ENCODE measurements at places on chromosomes 4 and X.

GRCh38 chr4:74258963-74259362, 49.3 kb upstream of the EPGN start:
- DNase-seq, result no peak

DNA sequence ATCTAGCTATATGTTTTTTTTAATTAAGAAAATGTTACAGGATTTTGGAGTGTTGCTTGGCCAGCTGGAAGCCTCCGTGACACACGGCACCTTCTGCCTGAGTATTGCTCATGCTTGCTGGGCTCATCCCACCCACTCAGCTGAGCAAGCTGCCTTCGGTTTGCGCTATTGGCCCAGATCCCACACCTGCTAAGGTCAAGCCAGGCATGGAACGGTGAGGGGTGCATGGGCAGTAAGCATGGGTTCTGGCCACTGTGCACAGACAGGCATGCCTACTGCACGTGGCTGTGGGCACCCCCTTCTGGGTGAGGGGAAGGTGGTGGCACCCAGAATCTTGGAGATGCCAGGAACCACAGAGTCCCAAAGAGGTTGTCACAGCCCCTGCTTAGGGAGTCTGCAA, 1178.4 kb upstream of the PCDH7 start:
- no peak for DNase-seq

DNA sequence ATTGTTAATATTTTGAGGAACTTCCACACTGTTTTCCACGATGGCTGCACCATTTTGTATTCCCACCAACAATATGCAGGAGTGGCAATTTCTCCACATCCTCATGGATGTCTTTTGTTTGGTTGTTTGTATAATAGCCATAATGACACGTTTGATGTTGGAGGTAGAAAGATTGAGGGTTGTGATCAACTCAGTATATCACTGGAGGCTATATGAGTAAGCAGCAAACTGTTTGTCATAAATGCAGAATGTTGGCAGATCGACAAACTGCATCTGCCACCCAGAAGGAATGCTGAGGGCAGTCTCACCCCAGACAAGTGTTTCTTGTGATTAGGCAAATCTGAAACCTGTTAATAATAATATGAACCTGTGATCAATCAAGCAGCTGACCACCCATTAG, 243.9 kb upstream of the WDFY3 start:
- no peak for DNase-seq

- DNase-seq, result no peak
Observed at GRCh38 chr4:111323916-111324315, 701.0 kb upstream of the PITX2 start.

DNA sequence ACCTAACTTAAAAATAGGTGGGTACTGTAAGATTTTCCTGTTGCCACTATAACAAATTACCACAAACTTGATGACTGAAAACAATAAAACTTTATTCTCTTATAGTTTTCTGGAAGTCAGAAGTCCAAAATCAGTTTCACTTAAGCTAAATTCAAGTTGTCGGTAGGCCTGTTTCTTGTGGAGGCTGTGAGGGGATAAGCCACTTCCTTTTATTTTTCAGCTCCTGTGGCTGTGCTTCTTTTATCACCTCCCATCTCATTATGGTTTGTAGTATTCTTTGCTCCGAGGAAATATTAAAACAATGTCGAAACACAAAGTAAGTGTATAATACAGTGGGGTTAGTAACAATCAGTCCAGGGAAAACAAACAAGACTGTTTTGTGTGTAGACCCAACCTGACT, 610.5 kb upstream of the TECRL start:
- DNase-seq, result no peak

DNA sequence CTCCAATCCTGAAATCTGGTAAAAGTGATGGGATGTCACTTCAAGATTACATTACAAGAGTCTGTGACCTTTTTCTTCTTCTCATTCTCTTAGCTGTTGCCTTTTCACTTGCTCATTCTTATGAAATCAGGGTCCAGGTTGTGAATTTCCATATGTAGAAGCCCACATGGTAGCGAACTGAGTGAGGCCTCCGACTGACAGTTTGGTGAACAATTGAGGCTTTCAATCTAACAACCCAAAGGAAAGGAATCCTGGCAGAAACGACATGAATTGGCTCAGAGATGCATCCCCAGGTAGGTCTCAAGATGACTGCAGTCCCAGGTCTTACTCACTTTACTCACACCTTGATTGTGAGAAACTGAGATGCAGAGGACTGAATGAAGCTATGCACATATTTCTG, 203.4 kb upstream of the FAT4 start:
- DNase-seq, result no peak

DNA sequence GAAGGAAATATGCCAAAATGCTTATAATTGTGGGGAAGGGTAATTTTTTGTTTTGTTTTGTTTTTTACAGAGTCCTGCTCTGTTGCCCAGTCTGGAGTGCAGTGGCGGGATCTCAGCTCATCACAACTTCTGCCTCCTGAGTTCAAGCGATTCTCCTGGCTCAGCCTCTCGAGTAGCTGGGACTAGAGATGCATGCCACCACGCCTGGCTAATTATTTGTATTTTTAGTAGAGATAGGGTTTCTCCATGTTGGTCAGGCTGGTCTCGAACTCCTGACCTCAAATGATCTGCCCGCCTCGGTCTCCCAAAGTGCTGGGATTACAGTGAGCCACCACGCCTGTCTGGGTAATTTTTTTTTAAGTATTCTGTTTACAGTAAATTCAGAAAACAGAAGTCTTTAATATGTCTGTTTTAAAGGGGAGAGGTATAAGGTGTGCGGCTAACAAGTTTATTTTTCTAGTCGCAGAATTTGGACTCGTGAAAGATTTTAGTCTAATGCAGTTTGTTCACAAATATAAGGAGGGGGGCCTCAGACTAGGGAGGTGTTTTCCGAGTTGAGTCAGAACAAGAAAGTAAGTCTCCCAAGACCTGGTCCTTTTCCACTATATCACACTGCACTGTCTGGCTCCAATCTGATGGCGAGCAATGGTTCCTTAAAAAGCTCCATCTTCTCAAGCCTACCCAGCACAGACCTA, 1.5 kb downstream of the ACSL1 start:
- DNase-seq, result no peak

- no peak for DNase-seq
Observed at GRCh38 chr4:138003248-138003647, 238.9 kb downstream of the SLC7A11 start.

GRCh38 chr4:174041555-174042105, 241.8 kb downstream of the FBXO8 start:
- DNase-seq, result peak; percentile 93

GRCh38 chr4:62057031-62057430, 856.9 kb downstream of the ADGRL3 start:
- DNase-seq, result no peak

DNA sequence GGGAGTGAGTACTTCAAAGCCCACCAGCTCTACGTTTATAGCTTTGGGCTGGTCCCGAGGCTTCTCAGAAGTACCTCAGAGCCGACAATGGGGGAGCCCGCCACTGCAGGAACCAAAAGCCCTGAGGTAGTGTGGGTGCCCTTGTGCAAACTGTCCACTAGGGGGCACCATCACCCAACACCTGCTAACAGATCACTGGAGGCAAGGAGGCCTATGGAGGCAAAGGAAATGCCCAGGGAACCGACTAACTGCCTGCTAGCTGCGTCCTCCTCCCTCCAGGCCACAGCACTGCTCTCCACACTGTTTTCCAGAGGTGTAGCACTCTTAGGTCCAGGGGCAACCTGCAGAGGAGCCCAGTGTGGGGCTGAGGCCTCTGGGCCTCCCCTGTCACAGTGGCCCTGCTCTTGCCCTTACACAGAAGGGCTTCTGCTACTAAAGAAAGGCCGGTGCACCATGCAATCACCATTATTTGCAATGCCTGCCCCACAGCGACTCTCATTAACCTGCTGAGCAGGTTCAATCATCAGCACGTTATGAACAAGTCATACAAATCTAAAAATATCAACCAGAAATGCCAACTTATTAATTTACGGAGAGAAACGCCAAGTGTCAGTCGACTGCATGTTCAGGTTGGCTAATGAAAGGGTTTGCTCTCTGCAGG, 159.1 kb downstream of the NSUN7 start:
- peak; percentile 42 for DNase-seq

- no peak for DNase-seq
Observed at GRCh38 chr4:17817027-17817426, 6.2 kb downstream of the NCAPG start.

DNA sequence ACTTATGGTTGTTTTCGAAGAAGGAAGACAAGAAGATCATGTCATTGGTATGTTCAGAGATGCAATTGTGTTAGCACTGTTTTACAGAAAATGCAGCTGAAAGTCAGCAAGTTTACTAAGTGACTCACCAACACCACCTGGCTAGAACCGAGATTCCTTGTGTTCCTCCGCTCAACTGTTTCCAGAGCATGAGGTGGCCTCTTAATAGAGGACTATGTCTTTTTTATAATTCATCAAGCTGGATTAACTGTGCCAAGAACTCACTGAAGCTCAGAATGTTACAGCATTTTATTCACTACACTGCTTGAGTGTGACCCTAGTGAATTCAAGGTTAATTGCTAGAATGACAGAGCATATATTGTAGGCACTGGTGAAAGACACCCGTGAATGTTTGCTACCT, 1573.5 kb upstream of the TENM3 start:
- no peak for DNase-seq

GRCh38 chrX:16268206-16268605, 100.9 kb downstream of the MAGEB17 start:
- no peak for DNase-seq

DNA sequence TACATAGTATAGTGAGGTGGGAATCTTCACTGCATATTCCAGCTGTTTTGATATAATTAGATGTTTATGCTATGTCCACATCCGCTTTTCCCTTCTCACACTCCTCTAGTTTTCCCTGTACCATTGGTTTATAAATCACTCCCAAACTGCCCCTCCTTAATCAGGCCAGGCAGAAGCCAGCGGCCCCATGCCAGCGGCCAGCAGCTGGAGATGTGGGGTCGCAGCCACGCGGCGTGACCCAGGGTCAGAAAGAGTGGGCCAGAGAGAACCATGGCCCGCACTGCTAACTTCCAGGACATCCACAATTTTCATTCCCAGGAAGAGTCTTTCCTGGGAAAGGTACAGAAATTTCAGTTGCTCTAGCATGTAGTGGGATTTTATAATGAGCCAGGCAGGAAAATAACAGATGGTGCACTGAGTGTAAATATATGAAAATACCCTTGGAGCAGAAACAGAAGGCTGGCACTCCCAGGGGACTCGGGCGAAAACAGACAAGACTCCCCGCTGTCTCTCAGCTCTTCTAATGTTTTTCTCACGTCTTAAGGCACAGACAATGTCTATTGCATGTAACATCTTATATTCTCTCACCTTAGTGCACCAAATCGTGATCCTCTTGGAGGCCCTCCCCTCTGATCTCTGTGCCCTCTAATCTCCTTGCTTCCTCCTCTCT, 145.9 kb upstream of the ZFP42 start:
- no peak for DNase-seq

DNA sequence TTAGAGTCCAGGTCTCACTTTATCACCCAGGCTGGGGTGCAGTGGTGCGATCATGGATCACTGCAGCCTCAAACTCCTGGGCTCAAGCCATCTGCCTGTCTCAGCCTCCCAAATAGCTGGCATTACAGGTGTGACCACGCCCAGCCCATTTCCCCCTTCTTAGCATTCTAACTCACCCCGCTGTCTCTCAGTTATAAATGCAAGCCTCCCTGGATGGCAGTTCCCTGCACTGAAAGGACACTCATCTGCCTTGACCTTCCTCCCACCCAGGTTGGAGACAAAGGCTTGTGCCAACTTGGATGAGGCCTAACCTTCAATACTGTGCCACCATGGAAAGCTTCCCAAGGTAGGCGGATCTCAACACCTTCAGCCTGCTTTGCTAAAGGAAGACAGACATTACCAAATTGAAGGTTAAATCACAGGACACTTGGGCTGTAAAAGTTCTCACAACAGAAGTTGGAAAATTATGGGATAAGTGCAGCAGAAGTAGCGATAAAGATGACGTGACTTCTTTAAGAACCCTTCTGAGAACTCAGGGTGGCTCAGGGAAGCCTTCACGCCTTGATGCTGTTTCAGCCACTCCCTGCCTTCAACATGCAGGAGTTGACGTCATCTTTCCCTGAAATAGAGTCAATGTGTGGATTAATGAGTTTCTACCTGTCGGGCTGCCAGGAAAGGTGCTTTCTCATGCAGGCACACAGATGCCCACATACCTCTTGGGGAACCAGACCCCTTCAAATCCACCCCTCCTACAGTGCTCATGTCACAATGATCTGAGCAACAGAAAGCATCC, 10.6 kb upstream of the GPM6B start:
- DNase-seq, result no peak

GRCh38 chr4:180688480-180688879, 1554.7 kb upstream of the TENM3 start:
- DNase-seq, result no peak

DNA sequence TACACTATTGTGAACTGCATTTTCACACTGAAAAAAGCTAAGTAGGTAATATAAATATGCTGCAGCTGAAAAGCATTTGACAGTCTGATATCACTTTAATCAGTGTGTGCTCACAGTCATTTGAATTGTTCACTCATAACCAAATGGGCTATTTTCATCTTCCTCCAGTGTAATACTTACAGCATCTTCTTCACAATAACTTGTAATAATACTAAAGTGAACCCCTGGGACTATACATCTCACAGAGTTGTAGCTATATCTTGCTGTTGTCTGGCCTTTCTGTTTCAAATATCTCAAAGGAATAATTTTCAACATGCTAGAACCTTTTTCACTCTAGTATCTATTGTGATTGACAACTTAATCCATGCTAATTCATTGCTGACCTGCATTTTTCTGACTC, 66.8 kb upstream of the GALNTL6 start:
- no peak for DNase-seq

- DNase-seq, result no peak
Observed at GRCh38 chr4:125155251-125155650, 159.5 kb upstream of the FAT4 start.

DNA sequence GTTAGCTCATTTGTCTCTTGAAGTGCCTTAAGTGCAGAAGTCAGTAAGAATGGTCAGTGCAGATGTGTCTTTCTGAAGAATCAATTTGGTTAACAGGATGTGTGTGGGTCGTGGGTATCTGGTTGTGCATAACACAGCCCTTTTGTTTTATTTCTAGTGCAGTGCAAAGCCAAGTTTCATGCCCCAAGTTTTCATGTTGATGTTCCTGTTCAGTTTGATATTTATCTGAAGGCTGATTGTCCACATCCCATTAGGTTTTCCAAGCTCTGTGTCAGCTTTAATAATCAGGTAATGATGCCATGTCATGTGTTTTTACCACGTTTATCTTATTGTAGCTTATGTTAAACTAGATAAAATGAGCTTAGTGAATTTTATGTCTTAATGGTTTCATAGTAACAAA, 27.4 kb downstream of the TRAPPC11 start:
- DNase-seq, result no peak

DNA sequence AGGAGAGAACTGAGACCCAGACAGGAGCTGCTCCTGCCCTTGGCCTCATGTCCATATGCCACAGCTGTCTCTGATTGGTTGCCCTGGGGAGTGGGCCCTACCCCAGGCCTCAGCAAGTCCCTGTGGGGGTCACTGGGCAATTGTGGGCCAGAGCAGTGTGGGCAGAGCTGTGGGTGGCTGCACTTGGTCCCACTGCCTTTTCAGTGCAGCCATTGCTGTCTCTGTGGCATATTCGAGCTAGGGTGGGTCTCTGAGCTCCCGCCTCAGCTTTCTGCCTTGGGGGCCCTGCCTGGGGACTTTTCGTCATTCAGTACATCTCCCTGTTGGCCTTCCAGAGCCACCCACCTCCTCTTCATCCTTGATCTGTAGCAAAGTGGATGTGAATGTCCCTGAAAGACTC, 69.8 kb upstream of the LRPAP1 start:
- DNase-seq, result no peak

All from NCI-H748 treated with DMSO at 0.1 percent for 48 hours (cell line).